ENCODE measurements at places on chromosomes 4 and X.

DNA sequence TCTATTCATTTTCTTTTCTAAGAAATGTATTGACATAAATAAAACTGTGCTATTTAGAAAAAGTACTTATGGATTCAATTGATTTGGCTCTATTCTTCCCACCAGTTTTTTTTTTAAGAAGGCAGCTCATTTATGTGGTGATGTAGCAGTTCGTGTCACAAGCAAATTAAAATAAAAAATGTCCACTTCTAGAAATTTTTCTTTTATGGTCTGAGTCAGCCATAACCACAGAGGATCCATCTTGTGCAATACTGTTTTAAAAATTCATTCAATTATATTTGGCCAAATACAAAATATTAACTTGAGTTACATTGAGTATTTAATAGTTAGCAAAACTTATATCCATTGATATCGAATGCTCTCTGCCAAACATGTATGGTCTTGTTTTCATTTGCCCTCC is 207.9 kb upstream of the FAT1 start:
- no peak for DNase-seq

- DNase-seq, result no peak
Measured at GRCh38 chrX:154525606-154526490, 9.8 kb upstream of the FAM3A start.

GRCh38 chrX:150990910-150991309 is 7.8 kb downstream of the HMGB3 start:
- DNase-seq, result no peak

DNA sequence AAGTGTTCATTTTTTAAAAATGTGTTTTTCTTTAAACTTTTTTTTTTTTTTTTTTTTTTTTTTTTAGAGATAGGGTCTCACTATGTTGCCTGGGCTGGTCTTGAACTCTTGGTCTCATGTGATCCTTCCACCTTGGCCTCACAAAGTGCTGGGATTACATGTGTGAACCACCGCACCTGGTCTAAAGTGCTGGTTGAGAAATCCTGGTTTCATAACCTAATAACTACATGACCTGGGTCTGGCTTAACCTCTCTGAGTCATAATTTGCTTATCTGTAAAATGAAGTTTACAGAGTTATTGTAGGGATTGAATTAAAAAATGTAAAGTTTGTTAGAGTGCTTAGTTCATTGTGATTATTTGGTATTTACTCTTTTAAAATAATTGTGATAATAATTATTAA is 5.2 kb downstream of the HSD17B13 start:
- no peak for DNase-seq

DNA sequence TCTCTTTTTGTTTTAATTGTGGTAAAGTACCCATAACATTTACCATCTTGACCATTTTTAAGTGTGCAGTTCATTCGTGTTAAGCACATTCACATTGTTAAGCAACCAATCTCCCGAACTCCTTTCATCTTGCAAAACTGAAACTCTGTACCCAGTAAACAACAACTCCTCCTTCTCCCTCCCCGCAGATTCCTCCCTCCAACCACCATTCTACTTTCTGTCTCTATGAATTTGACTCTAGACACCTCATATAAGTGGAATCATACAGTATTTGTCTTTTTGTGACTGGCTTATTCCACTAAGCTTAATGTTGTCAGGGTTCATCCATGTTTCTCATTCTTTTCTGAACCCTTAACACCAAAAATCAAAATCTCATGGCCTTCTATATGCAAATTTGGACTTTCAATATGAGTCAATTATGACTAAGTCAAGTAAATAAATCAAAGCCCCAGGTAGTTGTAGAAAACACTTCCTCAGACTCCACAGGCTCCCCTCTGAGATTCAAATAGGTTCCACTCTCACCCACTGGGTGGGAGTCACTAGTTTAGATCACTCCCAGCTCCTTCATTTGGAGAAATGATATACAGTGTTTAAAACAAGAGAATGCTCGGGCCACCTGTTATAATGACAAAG is 9.8 kb upstream of the RTL5 start:
- no peak for DNase-seq

GRCh38 chrX:148700021-148700420 is 199.6 kb downstream of the AFF2 start:
- no peak for DNase-seq

DNA sequence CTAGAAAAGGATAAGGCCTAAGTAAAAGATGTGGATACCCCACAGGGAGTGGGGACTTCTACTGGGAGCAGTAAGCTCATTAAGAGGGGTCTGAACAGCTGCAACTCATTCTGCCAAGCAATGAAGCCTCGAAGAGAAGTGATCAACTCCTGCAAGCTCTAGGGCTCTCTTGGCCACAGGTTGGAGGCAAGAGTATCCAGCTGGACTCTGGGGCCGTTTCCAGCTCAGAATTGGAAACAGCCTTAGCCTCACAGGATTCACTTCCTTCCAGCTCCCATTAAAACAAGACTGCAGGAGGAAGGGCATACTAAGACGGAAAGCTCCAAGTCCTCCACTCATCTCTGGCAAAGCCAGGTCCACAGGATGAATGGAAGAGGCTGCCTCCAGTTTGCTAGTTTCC is 126.3 kb downstream of the ATG4A start:
- no peak for DNase-seq

DNA sequence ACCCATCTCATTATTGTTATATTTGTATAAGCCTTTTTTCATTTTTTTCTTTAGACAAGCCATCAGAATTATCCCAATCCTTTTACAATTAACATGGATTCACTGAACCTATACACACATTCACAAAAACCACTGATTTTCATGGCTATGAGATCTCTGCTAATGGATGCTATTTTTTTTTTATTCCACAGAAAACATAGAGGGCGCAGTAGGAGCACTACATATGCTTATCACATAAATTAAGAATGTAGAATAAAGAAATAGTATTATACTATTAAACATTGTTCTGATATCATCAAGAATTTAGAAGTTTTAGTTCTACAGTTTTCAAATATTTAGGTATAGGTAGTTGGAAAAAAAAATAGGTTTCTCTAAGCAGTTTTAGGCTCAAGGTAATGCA is 1477.4 kb downstream of the ARAP2 start:
- no peak for DNase-seq

All from omental fat pad (tissue), 4 donors.